ENCODE measurements at places on chromosomes 5 and 9.

DNA sequence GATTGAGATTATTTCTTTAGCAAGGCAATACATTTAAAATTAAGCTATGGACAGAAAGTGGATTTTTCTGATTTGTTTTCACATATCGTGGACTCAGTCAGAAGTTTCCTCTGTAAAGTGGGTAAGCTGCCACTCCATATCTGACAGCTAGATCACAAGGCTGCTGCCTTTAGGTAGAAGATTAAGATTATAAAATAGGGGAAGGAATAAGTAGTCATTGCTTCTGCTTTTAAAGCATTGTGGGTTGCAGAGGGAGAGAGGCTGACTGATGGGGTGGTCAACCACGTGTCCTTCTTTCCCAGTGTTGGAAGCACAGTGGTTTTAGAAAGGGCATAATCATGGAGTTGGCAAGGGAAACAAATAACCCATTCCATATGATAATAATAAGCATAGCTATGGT, 74.3 kb upstream of the MOCS2 start:
- no peak for DNase-seq

GRCh38 chr5:117621921-117622320, 1047.3 kb upstream of the SEMA6A start:
- DNase-seq = no peak

DNA sequence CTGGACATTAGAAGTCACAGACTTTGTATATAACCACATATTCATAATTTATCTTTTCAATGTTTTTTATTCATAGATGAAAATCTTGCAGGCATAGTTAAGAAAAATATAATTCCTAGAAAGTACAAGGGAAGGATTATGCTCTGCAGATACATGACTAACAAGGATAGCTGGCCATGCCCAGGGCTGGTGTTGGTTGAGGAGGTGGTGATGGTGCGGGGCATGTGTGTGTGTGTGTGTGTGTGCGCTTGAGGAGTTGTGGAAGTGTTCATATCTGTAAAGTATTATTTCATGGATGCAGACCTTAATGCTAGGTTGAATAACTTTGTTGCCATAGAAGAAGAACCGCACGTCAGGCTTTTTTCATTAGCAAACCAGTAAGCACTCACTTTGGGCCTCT, 1.3 kb downstream of the S1PR3 start:
- DNase-seq = no peak

DNA sequence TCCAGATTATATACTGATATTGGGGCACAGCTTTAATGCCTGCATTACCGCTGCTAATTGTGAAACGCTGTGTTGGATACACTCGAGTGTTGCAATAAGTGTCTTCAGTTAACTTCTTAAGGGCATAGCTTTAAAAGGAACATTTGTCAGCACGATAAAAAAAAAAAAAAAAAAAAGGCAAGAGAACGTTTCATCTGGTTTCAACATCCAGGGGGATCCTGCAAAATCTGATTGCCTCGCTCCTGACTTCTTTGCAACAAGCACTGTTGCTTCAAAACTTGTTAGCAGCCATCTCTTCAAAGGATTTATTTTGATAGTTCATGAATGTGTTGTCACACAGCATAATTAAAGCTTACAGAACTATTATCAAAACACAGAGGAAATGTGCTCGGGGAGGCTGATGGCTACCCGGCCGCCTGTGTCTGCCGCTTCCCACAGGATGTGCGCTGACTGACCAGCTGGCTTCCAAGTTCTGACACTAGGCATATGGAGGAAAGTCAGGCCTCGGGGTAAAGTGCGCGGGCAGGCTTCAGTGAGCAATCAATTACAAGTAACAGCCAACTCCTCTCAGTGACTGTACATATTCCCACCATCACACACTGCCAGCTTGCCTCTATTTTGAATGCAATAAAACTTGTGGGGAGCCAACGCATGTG, 77.7 kb downstream of the EBF1 start:
- DNase-seq = no peak

DNA sequence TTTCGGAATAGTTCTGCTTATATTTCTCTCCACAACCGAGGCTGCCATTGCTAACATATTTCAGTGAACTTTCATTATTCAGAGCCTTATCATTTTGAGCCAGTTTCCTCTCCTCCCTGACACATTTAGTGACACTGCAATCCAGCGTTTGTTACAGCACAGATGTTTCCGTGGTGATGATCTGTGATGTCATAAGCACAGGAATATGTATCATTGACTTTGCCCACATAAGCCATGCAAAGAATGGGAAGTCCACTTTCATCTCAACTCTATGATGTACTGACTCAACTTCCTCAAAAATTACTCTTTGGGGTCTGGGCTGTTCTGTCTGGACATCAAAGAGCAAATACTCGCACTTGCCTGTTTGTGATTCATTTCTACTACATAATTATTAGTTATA, 291.8 kb downstream of the EBF1 start:
- no peak for DNase-seq

GRCh38 chr5:159850160-159850559, 66.1 kb upstream of the ADRA1B start:
- DNase-seq = no peak

DNA sequence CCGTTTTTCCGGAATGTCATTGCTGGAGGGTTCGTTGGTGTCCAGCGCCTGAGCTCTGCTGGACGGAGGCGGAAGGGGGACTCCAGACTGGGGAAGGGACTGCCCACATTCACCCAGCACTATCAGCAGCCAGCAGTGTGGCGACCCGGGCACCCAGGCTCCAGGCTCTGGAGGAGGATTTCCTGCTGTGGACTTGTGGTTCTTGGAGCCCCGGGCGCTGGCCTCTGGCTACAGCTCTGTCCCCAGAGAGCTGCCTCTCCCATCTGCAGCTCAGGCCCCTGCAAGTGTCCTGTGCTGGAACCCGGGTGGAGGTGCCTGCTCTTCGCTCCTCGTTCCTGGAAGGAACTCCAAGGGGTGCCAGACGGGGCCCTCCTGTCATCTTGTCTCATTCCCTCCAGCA, 152.6 kb downstream of the RGS3 start:
- no peak for DNase-seq

DNA sequence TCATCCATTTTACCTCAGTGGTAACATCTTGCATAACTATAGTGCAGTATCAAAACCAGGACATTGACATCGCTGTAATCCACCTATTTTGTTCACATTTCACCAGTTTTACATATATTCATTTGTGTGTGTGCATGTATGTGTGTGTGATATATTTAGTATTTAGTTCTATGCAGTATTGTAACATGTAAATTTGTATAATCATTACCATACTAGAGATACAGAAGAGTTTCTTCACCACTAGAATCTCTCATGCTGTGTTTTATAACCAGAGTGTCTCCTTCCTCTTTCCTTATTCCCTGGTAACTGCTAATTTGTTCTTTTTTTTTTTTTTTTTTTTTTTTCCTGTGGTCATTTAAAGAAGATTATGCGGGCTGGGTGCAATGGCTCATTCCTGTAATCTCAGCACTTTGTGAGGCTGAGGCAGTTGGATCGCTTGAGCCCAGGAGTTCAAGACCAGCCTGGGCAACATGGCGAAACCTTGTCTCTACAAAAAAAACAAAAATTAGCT, 11.0 kb downstream of the RASA1 start:
- no peak for DNase-seq

DNA sequence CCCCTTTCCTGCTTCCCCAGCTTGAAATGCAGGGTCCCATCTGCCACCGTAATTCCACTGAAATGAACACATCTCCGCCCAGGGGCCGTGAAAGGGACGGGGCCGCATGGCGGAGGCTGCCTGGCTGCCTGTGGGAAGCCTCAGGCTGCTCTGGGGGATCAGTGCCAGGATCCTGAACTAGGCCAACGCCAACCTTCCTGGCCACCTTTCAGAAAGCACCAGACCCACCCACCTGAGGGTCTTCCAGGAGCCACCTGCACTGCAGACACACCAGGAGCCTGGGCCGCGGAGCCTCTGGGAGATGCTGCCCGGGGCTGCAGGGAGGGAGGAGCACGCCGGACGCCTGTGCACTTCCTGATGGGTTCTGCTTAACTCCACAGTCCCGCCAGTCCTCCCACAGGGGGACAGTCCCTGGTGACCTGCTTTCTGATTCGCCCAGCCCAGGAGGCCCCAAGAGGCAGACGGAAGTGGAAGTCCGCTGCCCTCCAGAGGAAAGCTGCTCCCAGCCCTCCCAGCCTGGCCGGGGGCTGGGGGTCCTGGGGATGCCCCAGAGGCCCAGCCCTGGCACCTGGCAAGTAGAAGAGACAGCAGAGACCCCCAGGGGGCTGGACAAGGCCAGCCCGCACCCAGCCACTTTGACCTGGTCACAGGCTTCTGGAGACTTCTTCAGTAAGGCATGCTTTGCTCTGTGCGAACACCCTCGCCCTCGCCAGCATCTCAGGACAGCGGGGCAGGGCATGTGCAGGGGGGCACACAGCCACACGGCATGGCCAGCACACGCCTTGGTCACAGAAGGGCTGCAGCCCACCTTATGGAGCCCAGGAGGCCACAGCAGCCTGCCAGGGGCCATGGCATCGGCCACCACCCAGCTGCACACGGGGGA, at the start of gene CARD9:
Gene CARD9 (minus strand): TSS at position 370 of the 883 bp plus-strand sequence. CDS start 1,591 bp downstream, outside the sequence.
- DNase-seq = no peak

DNA sequence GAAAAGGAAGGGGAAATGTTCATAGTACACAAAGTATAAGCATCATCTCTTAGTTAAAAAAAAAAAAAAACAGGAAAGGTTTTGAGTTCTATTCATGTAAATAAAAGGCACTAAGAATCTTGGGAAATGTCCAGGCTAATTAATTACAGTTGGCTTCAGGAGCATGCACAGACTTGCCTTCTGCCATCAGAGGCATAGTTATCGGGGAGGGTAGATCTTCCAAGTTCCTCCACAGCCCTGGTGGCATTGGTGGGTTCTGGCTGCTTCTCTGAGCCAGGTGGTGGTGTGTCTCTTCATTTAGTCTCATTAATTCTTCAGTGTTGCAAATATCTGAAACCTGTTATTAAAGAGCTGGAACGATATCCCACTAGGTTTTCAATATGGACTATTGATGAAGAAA, 85.2 kb downstream of the TMEM252 start:
- DNase-seq = peak; percentile 65

GRCh38 chr5:76521240-76521758, 101.9 kb downstream of the F2RL2 start:
- no peak for DNase-seq

GRCh38 chr5:142748568-142749249, 21.5 kb upstream of the ARHGAP26 start:
- DNase-seq = peak; percentile 1

DNA sequence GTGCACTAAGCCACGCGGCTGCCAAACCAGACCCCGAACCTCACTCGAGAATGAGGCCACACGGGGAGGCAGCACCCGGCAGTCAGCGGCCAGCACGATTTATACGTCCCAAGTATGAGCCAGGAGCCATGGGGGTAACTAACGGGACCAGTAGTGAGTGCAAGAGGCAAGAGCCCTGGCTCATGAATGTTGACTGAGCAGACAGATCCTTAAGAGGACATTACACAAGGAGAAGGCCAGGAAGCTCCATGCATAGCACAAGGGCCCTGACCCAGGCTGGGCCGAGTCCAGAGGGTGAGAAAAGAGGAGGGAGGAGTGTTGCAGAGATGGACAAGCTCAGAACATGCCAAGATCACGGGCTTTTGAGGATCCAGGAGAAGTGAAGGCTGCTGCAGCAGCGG, 58.6 kb upstream of the PHYKPL start:
- DNase-seq = no peak

DNA sequence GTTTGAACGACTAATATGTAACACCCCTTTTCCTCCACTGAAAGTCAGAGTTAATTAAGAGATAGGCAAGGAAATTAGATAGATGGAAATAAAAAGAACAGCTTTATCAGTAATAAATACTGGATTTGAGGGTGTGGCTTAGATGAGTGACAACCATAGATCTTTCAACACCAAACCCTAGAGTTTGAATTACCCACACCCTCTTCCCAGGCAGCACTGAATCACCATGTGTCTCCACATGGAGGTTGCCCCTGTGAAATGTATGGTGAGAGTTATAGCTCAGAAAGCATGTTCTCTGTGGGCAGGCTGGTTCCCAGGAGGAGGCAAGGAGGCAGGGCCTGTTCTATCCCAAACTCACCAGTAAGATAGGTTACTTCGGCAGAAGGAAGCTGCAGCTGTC, 69.7 kb downstream of the TMEM174 start:
- no peak for DNase-seq

DNA sequence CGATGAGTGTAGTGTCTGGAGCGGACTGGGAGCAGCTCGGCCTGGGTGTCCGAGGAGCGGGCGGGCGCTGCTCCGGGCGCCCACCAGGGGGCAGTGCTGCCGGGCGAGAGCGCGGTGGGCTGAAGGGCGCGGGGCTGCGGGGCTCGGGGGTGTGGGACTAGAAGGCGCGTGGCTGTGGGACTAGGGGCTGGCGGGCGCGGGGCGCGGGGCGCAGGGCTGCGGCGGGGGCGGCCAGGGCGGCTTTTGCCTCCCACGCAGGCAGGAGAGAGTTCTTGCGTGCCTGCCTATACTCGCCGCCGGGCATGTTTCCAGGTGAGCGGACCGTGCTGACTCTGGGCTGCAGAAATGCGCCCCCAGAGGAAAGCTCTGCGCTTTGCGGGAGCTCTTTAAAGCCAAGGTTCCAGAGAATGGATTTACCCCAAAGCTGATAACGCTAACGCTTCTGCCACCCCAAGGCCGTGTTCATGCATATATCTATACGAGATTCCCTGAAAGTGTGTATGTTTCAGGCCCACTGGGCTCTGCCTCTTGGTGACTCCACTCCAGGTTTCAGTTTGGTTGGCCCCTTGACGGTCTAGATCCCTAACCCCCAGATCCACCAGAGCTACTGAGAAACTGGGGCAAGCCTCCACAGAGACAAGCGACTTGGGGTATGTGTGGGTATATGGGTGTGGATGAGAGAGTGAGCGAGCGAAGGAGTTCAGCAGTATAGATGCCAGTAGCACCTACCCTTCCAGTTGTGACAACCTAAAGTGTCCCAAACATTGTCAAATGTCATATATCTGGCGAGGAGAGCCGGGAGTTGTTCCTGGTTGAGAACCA, 56.2 kb downstream of the ACER2 start:
- DNase-seq = peak; percentile 42

DNA sequence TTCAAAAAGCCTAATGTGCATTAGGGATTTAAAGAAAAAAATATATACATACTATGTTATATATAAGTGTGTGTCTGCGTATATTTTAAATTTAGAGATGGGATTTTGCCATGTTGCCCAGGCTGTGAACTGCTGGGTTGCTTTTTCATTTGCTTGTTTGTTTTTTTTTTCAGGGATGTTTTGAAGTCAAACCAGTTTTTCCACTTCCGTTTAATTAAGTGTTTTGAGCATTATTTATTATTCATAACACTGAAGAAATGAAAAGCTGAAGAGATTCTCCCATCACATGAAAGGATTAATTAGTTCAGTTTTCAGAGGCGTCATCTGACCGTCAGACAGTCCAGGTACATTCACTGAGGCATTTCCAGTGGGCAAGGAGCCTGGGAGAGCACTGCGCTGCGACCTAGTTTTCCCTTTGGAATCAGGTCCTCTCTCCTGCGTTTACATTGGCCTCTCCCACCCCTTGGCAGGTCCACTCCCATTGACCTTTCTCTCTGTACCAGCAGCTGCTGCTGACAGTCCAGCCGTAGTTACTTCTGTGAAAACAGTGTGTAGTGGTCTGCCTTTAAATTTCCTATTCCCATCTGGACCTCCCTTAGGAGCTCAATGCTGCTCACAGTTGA, 26.0 kb downstream of the ARRDC3 start:
- no peak for DNase-seq

Data from NCI-H1105 treated with DMSO at 0.1 percent for 48 hours (cell line).